ENCODE measurements at places on chromosomes 1 and 21. TPM values are rescaled to one million over a fixed set of nuclear protein-coding genes. Genes with fewer than 3 reads are reported as not detected.

DNA sequence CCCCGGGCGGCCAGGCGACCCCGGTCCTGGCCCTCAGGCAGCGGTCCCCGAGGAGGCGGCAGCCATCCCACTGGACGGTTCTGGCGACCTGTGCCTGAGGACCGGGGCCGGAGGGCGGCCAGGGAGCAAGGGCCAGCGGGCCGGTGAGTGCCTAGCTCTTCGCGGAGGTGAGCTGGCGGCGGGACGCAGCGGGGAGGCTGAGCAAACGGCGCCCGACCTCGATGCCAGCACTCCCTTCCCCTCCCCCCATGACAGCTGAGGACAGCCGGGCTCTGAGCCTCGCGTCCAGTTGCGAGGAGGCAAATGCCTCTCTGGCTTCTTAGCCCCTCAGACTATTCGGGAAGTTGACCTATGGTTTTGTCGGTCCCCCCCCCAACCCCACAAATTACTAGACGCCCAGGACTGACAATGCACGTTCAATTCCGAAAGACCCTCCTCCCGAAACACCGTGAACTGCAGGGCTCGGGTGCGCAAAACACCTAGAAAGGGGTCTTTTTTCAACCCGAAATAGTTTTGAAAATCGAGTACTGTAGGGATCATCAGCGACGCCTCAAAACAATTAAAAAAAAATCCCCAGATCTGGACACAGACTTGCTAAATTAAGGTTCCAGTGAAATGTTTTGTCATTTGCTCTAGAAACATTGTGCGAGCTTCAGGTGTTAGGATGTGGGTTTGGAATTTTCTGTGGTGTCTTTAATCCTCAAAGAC is 8.3 kb downstream of the CDKN2C start:
- no peak for DNase-seq

TCHHL1 gene
- polyA plus RNA-seq = not detected

DNA sequence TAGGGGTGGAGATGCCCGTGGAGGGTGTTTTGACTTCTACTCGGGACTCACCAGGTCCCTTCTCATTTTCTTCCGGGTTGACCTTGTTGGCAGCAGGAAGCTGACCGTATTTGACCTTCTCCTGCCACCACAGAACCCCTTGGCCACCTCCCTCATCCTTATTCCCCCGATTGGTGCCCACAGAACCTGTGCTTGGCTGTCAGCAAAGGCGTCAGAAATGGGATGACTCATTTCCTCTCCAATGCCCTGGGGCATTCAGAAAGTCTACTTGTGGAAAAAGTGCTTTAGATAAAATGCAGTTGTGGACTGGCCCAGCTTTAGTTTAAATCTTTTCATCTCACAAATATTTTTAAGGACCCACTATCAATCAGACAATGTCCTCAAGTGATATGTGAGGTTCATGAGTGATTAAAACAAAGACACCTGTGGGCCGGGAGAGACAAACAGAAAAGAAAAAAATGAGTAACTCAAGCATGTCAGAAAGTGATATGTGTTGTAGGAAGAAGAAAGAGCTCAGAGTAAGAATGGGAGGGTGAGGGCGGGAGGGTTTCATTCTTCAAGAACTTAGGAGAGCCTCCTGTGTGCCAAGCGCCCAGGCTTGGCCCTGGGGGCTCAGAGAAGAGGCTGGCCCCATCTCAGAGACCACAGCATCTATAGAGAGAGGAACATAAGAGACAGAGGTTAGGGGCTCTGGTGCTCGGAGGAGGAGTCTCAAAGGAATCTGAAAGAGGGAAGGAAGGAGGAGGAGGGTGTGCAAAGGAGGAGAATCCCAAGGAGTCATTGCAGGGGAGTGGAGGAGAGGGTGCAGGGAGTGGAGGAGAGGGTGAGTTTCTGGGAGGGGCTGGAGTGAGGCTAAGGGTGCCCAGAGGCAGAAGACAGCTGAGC is 221.6 kb upstream of the VAMP3 start:
- no peak for DNase-seq

- DNase-seq = no peak
Measured at GRCh38 chr1:211944733-211945500, 90.4 kb downstream of the INTS7 start.

- no peak for DNase-seq
Measured at GRCh38 chr1:236952246-236953003, 51.8 kb downstream of the MT1HL1 start.

DNA sequence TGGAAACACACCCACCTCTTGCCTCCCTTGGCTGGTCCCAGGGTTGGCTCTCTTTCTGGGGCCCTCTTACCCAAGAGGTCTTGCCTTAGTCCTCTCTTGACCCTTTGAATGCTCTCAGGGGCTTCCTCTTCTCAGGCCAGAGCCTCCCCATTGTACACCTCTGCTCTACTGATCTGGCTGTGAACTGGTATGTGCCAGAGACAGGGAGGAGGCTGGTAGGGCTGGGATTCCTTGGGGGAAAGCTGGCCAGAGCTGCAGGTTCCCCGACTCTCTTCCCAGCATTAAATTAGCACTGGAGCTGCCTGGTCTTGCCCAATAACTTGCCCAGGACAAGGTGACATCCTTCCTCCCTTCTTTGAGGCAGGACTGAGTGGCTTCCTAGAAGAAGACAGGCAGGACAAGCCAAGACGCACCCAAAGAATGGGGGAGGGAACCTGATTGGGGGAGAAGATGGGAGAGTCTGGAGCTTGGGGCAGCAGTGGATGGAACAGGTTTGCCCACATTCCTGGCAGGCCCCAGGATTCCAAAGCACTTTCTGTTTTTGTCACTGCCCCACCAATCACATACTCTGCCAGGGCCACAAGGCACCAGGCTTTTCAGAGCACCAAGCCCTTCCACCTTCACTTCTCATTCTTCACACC is 37.2 kb upstream of the CITED4 start:
- DNase-seq = no peak

OPRD1 gene
- polyA plus RNA-seq = 0.25 TPM

DNA sequence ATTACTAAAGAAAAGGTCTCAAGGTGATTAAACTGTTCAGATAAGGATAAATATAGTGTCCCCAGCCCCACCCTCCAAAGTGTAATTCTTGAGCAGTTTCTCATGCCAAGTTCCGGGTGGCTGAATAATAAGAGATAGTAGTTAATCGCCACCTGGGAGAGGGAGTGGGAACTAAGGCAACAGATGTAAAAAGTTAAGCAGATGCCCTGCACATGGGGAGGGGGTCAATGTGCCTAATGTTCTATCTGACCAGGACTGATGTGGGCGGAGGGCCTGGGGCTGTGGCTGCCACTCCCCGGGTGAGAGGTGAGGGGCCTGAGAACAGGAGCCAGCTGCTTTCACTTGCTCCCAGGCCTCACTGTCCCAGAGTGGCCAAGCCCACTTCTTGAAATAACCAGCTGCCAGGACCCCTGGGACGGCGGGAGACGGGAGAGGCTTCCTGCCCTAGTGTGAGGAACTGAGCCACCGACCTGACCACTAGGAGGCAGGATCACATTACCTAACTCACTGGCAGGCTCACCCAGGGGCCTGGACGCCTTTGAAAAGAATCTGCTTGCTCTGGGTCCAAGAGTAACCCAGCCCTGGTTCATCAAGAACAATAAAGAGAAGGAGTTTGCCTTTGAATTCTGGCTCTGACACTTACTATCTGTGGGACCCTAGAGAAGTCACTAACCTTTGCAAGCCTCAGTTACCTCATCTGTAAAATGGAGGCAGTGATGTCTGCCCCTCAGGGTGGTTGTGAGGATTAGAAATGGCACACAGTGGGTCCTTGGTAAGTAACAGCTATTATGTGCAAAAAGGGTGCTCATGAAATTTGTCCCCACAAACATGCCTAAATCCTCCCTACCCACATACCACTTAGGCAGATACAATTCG is 179.2 kb downstream of the ATG4C start:
- DNase-seq = no peak

DNA sequence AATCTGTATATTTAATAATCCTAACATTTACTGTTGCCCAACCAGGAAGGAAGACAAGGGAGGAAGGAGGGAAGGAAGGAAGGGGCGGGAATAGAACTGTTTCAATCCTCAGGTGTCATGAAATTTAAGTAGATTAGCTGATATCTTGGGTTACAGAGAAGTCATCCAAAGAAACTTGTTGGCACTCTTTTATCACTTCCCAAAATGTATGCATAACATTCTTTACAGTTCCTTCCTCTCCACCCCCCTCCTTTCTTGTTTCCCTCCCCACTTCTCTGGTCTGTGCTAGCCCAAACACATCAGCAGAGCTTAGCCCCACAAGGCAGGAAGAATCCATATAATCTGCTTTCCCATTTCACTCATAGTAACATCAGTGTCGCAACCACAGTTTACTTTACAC is 110.9 kb downstream of the ESRRG start:
- no peak for DNase-seq

C8A gene
- polyA plus RNA-seq = 0.06 TPM

PDE9A gene
- 35.9 TPM for polyA plus RNA-seq

- no peak for DNase-seq
Measured at GRCh38 chr21:26136671-26137070, 33.9 kb downstream of the APP start.

DNA sequence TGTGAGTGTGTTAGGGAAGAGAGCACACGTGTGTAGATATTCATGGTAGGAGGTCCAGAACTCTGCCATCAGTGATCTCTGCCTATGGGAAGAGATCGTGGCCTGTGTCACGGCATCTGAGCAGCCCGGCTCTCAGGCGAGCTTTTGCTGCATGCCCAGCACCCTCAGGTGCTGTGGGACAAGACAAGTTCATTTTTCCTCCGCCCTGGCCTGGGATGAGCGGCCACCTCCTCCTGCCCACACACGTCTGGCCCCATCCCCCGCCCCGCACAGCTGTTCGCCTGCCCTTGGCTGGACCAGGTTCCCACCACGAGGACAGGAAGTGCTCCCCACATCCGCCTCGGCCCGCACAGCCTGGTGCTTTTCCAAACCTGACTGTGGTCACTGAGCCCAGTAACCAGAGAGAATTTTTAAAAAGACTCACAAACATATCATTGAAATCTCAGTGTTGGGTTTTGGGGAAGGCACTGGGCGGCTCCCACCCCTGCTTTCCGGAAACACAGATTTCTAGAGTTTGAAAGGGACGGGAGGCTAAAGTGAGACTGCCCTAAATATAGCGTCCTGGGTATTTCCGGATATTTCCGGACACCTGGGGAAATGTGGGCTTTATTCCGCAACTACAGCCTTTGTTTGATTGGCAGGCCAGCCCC is 18.0 kb downstream of the BMP8A start:
- DNase-seq = no peak

DNA sequence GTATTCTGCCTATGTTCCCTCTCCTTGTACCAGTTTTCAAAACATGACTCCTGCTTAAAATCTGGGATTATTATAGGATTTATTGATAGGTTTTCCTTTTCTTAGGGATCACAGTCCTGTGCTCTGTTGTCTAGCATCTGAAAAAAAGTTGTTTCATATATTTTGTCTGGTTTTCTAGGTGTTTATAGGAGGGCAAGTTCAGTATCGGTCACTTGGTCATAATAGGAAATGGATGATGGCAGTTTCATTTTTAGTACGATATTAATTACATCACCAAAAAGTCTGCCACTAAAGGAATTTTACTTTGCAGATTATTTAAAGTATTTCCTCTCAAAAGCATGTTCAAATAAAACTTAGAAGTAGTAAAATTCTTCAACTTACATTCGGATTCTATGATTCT is 94.4 kb downstream of the RASAL2 start:
- no peak for DNase-seq

HHAT gene
- 14.2 TPM for polyA plus RNA-seq

DNA sequence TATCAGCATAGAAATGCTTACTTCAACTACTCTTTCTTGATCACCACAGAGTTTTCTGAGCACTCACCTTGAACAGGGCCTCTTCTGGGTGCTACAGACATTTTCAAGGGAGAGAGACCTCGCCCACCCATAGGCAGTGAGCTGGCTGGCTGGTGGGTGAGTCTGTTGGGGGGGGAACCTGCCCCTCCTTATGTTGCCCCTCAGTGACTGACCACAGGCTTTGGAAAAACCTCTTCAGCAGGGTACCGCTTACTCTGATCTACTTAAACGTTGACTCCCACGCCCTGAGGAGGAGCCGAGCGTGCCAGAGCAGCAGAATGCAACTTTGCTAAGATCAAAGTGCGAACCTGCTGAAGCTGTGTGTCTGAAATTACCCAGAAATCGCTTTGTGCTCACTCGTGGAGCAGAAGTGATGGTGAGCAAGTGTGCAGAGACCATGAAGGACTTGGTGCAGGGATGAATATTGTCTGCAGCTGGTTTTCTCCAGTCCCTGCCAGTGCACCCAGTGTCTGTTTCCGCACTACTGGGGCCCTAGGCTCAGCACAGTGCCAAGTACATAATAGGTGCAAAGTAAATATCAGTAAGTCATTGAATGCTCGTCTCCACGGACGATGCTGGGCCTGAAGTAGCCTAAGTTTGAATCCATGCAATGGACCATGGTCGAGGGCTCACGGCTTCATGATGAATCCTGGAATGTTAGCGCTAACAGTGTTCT is 158.7 kb upstream of the IRF2BP2 start:
- DNase-seq = no peak

USH2A gene
- polyA plus RNA-seq = 0.42 TPM

CHIA gene
- not detected for polyA plus RNA-seq

FCRL6 gene
- 0.49 TPM for polyA plus RNA-seq

PCP4 gene
- 14.4 TPM for polyA plus RNA-seq

ERICH3 gene
- polyA plus RNA-seq = 0.49 TPM

RHOC gene
- polyA plus RNA-seq = 201 TPM

OR2T33 gene
- polyA plus RNA-seq = not detected

DNA sequence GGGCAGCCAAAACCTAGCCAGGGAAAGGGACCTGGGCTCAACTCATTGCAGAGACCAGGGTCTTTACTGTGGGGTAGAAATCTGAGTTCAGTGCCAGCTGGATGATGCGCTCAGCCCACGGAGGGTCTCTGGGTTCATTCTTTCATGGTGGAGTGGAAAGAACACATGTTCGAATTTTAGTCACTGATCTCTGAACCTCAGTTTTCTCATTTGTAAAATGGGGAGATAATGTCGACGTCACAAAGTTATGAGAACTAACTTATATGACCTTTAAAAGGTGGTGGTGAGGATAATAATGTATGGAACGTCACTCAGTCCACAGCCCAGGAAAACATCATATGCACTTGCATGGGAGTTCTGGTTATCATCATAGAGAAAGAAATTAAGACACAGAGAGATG is 1.2 kb upstream of the TAL1 start:
- no peak for DNase-seq

SPRR2G gene
- polyA plus RNA-seq = not detected

- DNase-seq = no peak
Measured at GRCh38 chr1:96834986-96835385, 113.4 kb downstream of the PTBP2 start.

GRCh38 chr1:3403011-3403345 is 51.5 kb upstream of the ARHGEF16 start:
- DNase-seq = no peak

Data from left renal cortex interstitium (tissue), 4 donors.